GM23248 (cell line): ENCODE measurements at places on chromosomes 7 and 10. TPM values are rescaled to one million over a fixed set of nuclear protein-coding genes. Genes with fewer than 3 reads are reported as not detected.
A peak's percentile ranks its signal among the peaks of the same experiment; 100 is the strongest.

DNA sequence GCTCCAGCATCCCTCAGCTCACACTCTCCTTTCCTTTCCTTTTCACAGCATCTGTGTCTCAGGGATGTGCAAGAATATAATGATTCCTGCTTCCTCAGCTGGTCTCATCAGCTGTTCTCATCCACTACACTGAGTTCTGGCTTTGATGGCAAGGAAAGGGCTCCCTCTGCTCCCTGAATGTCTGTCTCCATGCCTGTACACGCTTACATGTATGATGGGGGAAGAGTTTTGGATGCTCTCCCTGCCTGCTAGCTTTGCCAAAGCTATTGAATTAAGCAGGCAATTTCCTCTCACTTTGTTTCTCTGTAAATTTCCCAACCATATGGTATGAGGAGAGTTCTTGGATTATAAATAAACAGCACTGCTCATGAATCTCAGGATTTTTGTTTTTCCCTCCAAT lies 254.5 kb downstream of the SORCS3 start:
- H3K4me3 ChIP-seq = no peak overlapping the region
- no peaks in the 10 kb centered on the region for H3K36me3 ChIP-seq
- H3K27ac ChIP-seq = no peak overlapping the region
- H3K4me1 ChIP-seq = no peaks in the 10 kb centered on the region

DNA sequence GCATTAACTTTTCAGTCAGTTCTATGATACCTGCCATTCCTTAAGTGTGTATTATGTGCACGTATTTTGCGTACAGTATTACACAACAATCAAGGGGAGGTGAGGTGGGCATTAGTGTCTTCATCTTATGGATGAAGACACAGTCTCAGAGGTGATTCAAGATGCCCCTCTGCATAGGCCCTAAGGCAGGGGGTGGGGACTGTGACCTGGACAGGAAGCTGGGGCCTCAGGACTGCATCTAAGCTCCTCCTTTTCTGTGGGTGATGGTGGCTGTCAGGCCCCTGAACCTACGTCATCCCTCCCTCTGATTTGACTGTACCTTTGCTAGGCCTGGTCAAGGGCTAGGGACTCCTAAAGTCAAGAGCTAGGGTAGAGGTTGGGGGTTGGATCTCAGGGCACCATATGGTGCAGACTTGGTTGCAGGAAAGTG lies 38.9 kb downstream of the HK1 start:
- no peaks in the 10 kb centered on the region for H3K27me3 ChIP-seq
- no peak for DNase-seq
- peaks cover 33% of the 10 kb centered on the region for H3K4me1 ChIP-seq

DNA sequence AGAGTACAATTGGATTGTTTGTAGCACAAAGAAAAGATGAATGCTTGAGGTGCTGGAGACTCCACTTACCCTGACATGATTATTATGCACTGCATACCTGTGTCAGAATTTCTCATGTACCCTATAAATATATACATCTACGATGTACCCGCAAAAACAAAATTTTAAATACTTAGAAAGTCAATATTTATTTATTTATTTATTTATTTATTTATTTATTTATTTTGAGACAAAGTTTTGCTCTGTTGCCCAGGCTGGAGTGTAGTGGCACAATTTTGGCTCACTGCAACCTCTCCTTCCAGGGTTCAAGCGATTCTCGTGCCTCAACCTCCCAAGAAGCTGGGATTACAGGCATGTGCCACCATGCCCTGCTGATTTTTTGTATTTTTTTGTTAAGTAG lies 35.1 kb upstream of the EBF3 start:
- no peak overlapping the region for H3K27ac ChIP-seq
- H3K4me3 ChIP-seq = no peak overlapping the region
- no peaks in the 10 kb centered on the region for H3K27me3 ChIP-seq
- peaks cover 3% of the 10 kb centered on the region for H3K4me1 ChIP-seq

The ZSCAN25 gene
- total RNA-seq = 7.2 and 9.7 TPM in 2 replicates

The MPP7 gene
- 0.65 TPM in 1 of 2 replicates, not detected in the other for total RNA-seq

The CDHR3 gene
- 2.6 and 3.3 TPM in 2 replicates for total RNA-seq

DNA sequence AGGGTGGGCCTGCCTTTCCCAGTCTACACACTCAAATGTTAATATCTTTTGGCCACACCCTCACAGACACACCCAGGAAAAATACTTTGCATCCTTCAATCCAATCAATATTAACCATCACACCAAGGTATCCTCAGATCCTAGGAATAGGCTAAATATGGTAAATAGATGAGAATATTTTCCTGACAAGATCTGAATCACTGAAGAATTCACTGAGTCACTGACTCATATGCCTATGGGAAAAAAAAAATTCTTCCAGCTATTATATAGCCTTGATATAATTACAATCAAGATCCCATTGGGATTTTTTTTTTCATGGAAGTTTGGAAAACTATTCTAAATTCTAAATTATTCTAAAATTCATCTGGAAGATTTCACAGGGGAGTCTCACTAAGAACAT lies 65.8 kb downstream of the INHBA start:
- no peaks in the 10 kb centered on the region for H3K36me3 ChIP-seq
- no peak overlapping the region for H3K27ac ChIP-seq
- H3K4me1 ChIP-seq = 0 out of 2 replicates have a peak, but pooled peaks cover 3% of the 10 kb centered on the region
- no peak overlapping the region for H3K4me3 ChIP-seq
- peak; percentile 46 for DNase-seq

DNA sequence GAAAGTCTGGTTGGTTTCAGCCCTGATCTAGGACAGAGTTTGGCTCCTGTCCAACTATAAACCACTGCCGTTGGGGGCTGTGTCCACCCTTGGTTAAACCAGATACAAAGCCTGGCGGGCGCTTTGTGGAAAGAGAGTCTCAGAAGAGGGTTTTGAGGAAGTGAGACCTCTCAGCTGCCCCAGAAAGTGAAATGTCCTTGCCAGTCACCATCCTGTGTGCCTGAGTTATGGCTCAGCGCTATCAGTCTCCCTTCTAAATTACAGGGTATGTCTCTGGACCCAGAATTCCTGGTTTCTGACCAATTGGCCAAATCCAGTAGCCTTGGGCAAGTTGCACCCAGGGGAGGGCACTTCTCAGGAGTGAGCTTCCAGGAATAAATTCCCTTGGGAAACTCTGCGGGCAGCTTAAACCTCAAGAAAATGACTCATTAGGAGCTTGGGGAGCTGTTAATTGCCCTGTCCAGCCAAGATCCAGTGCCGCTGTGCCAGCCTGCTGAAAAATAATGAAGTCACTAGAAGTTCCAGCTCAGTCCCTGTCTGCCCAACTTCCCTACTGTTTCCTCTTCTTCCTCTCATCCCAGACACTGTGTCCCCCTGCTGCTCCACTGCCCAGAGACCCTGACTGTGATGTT lies 66.7 kb upstream of the PDZD8 start:
- DNase-seq = peak; percentile 98
- peak overlapping the region; percentile 97 for H3K27ac ChIP-seq
- no peaks in the 10 kb centered on the region for H3K36me3 ChIP-seq
- H3K4me1 ChIP-seq = peaks cover 53% of the 10 kb centered on the region
- H3K27me3 ChIP-seq = no peaks in the 10 kb centered on the region

GRCh38 chr10:90885176-90885575 lies 13.4 kb downstream of the RPP30 start:
- H3K4me1 ChIP-seq = peaks cover 40% of the 10 kb centered on the region
- H3K36me3 ChIP-seq = peaks cover 20% of the 10 kb centered on the region; the same call in 1 of the 2 replicates
- H3K27ac ChIP-seq = peak overlapping the region; percentile 85
- peak overlapping the region; percentile 38 for H3K4me3 ChIP-seq
- peak; percentile 86 for DNase-seq
- H3K27me3 ChIP-seq = no peaks in the 10 kb centered on the region

GRCh38 chr10:5609952-5610616 lies 56.3 kb downstream of the ASB13 start:
- H3K27ac ChIP-seq = peak overlapping the region; percentile 12; the same call in 1 of the 2 replicates
- H3K4me1 ChIP-seq = peaks cover 31% of the 10 kb centered on the region
- DNase-seq = peak; percentile 51
- H3K27me3 ChIP-seq = no peaks in the 10 kb centered on the region
- H3K4me3 ChIP-seq = 0 out of 2 replicates have a peak overlapping the region, but pooled peaks have one; percentile 24

The SLC18A3 gene
- total RNA-seq = not detected in 2 replicates

- H3K27ac ChIP-seq = no peak overlapping the region
- no peak for DNase-seq
- H3K4me3 ChIP-seq = peak overlapping the region; percentile 72
- peaks cover 7% of the 10 kb centered on the region; the same call in 1 of the 2 replicates for H3K4me1 ChIP-seq
- no peaks in the 10 kb centered on the region; the same call in 1 of the 2 replicates for H3K27me3 ChIP-seq
Observed at GRCh38 chr10:96374639-96374984, 15.8 kb upstream of the OPALIN start.

DNA sequence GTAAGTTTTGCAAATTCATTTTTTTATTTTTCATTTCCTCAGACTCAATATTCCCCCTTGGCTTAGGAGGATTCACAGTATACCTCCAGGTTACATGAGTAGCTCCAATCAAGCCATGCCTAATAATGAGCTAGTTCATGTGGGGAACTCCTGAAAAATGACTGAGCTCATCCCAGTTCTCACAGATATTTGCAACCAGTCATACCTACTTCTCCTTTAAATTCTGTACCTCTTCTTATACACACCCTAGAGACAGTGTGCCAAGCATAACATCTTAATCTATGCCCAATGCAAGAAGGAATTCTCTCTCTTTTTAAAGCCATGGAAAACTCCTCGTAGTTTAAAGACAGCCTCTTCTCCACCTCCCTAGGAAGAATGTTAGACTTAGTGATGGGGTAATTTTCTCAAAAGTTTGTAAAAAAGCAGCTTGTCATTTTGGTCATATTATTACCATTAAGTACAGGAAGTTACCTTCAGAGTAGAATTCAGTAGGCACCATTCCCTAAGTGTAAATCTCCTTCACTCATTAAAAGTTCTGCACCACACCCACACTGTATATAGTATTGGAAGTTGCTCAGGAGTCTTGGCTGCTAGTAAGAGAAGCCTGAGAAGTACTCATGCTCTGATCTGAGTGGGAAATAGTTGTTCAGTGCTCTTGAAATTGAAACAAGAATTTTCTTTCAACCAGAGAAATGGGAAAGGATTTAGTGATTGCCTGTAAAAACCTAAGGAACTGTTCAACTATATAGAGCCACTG lies 72.7 kb downstream of the PTPRZ1 start:
- H3K27me3 ChIP-seq = no peaks in the 10 kb centered on the region
- no peak overlapping the region for H3K27ac ChIP-seq
- 0 out of 2 replicates have a peak, but pooled peaks cover 7% of the 10 kb centered on the region for H3K4me1 ChIP-seq
- DNase-seq = no peak
- no peaks in the 10 kb centered on the region for H3K36me3 ChIP-seq

DNA sequence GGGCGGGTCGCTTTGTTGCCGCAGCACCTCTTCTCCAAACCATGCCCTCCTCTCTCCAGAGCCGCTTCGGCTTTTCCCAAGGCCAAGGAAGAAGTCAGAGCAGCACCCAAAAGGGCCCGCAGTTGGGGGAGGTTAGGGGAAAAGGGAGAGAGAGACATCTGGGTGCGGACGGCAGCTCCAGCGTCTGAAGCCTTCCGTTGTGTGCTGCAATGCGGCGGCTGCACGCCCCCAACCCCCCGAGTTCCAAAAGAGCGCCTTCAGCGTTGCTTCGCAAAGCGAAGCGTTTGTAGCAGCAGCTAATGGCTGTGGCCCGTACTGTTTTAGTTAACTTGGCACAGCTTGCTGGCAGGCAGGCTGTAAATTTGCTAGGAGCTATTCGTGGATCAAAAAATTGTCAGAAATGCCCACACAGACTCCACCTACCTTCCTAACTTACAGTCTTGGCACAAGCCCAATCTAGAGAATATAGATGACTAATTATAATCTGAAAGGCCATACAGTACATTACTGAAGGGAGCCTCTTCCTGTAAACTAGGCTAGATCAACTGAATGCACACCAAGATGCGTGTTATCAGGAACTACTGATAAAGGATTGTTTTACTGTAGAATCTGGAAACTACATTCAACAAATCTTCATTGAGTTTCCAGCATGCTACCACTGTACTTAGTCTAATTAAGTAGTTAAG lies 1.1 kb upstream of the KBTBD2 start:
- H3K27ac ChIP-seq = peak overlapping the region; percentile 92
- peak overlapping the region; percentile 77 for H3K4me3 ChIP-seq
- no peaks in the 10 kb centered on the region for H3K36me3 ChIP-seq
- DNase-seq = peak; percentile 81
- peaks cover 23% of the 10 kb centered on the region for H3K4me1 ChIP-seq
- no peaks in the 10 kb centered on the region for H3K27me3 ChIP-seq

DNA sequence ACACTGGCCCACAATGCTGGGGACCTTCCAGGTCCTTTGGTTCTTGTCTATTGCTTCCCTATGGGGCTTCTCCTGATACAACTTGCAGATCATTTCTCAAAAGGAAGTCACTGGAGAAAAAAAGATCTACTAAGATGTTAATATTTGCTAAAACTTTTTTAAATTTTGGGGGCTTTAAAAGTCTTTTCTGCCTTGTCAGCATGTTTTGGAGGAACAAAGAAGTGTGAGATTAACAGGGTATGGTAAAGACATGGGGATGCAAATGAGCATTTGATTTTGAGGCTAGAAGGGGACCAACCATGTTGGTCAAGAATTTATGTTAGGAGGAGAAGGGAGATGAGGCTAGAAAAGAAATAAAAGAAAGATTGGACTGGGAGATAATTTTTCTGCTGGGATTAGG lies 515.4 kb downstream of the HTR7 start:
- DNase-seq = no peak
- H3K4me3 ChIP-seq = no peak overlapping the region
- H3K4me1 ChIP-seq = no peaks in the 10 kb centered on the region
- H3K27me3 ChIP-seq = no peaks in the 10 kb centered on the region
- no peaks in the 10 kb centered on the region for H3K36me3 ChIP-seq

The ZP3 gene
- 4.5 and 5.3 TPM in 2 replicates for total RNA-seq

DNA sequence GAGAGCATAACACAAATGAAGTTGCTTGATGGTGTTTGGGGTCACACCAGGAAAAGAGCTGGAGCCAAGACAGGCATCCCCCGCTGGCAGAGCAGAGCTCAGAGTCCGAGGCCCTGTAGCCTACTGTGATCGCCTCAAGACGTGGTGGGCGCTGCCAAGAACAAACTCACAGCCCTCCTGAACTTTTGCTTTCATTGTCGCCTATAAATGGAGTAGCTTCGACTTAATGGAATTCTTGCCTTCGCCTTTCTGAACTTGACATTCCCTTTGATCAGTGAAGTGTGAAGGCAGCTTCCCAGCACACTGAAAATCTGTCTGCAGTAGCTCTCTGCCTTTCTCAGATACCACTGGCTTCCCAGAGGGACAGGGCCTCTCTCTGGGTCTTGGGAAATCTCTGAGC lies 21.3 kb downstream of the CPXM2 start:
- H3K36me3 ChIP-seq = no peaks in the 10 kb centered on the region
- H3K4me1 ChIP-seq = no peaks in the 10 kb centered on the region
- H3K4me3 ChIP-seq = no peak overlapping the region

DNA sequence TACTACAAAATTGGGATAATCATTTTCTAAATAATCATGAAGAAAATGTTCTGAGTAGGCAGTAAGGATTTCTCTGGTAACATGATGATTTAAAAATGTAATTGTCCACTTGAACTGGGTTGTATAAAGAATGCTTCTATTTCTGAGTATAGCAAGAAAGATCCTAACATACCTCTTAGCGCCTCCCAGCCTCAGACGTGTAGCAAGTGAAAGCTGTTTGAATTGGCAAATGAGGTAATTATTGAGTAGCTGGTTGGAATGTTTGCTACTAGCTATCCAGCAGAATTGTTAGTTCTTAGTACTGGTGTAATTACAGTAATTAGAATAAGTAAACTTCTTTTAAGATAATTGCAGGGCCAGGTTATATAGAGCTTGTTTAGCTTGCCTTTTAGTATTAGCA lies 47.9 kb downstream of the SEPTIN7 start:
- H3K27me3 ChIP-seq = no peaks in the 10 kb centered on the region
- H3K27ac ChIP-seq = no peak overlapping the region
- peaks cover 14% of the 10 kb centered on the region for H3K36me3 ChIP-seq
